ENCODE measurements at places on chromosomes 5 and 9.

DNA sequence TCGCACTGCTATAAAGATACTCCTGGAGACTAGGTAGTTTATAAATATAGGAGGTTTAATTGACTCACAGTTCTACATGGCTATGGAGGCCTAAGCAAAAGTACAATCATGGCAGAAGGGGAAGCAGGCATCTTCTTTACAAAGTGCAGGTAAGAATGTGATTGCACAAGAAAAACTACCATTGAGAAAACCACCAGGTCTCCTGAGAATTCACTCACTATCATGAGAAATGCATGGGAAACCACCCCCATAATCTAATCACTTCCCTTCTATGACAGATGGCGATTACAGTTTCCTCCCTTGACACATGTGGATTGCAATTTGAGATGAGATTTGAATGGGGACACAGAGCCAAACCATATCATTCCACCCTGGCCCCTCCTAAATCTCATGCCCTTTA is 121.2 kb upstream of the ST8SIA4 start:
- H3K4me3 ChIP-seq = no peak overlapping the region
- H3K36me3 ChIP-seq = no peaks in the 10 kb centered on the region
- peaks cover 8% of the 10 kb centered on the region for H3K27me3 ChIP-seq

DNA sequence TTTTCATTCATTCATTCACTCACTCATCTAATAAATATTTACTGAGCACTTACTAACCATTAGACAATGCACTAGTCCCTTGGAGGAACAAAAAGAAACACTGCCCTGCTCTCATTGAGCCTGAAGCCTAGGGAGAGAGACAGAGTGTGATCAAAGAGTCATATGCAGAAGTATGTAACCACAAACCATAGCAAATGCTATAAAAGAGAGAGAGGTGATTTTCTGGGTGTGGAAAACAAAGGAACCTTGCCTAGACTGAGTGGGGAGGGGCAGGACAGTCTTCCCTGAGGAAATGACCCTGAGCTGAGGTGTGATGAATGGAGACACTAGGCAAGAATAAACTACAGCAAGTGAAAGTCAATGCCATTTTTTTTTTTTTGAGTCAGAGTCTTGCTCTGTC is 10.8 kb upstream of the ADRA1B start:
- no peak for DNase-seq
- H3K27me3 ChIP-seq = peaks cover 67% of the 10 kb centered on the region
- H3K27ac ChIP-seq = no peak overlapping the region
- no peak overlapping the region for H3K4me3 ChIP-seq

GRCh38 chr9:114130624-114131277 is 24.6 kb upstream of the COL27A1 start:
- H3K4me3 ChIP-seq = no peak overlapping the region
- H3K27me3 ChIP-seq = peaks cover 37% of the 10 kb centered on the region
- no peaks in the 10 kb centered on the region for H3K36me3 ChIP-seq
- no peak for DNase-seq

DNA sequence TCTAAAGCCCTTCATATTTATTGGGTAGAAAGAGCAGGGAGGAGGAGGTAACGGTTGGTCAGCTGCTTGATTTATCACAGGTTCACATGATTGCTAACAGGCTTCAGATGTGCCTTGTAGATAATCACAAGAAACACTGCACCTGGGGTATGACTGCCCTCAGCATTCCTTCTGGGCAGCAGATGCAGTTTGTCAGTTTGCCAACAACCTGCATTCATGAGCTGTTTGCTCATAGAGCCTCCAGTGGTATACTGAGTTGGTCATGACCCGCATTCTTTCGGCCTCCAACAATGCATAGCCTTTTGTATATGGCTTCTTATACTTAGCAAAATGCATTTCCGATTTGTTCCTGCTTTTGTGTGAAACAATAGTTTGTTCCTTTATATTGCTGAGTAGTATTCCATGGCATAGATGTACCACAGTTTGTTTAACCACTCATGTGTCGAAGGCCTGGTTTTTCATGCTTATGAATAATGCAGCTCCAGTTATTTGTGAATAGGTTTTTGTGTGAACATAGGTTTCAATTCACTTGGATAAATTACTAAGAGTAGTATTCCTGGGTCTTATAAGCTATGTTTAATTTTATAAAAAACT is 83.6 kb downstream of the ARHGEF28 start:
- DNase-seq = no peak
- H3K27ac ChIP-seq = no peak overlapping the region
- H3K4me1 ChIP-seq = no peaks in the 10 kb centered on the region
- no peaks in the 10 kb centered on the region for H3K36me3 ChIP-seq
- no peak overlapping the region for H3K4me3 ChIP-seq
- H3K27me3 ChIP-seq = peaks cover 28% of the 10 kb centered on the region

DNA sequence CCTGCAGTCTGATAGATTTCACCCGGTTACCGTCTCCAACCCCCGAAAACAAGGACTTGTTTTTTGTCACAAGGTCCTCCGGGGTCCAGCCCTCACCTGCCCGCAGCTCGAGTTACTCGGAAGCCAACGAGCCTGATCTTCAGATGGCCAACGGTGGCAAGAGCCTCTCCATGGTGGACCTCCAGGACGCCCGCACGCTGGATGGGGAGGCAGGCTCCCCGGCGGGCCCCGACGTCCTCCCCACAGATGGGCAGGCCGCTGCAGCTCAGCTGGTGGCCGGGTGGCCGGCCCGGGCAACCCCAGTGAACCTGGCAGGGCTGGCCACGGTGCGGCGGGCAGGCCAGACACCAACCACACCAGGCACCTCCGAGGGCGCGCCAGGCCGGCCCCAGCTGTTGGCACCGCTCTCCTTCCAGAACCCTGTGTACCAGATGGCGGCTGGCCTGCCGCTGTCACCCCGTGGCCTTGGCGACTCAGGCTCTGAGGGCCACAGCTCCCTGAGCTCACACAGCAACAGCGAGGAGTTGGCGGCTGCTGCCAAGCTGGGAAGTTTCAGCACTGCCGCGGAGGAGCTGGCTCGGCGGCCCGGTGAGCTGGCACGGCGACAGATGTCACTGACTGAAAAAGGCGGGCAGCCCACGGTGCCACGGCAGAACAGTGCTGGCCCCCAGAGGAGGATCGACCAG is 121.3 kb downstream of the DAB2IP start:
- DNase-seq = peak; percentile 2
- H3K4me3 ChIP-seq = no peak overlapping the region
- H3K27ac ChIP-seq = no peak overlapping the region
- peaks cover 20% of the 10 kb centered on the region for H3K27me3 ChIP-seq

- peaks cover 15% of the 10 kb centered on the region for H3K4me1 ChIP-seq
- H3K27me3 ChIP-seq = peaks cover 17% of the 10 kb centered on the region
- H3K27ac ChIP-seq = no peak overlapping the region
- DNase-seq = no peak
- no peaks in the 10 kb centered on the region for H3K36me3 ChIP-seq
- no peak overlapping the region for H3K4me3 ChIP-seq
These were observed 47.7 kb upstream of the TLX3 start for GRCh38 chr5:171261361-171261760.

DNA sequence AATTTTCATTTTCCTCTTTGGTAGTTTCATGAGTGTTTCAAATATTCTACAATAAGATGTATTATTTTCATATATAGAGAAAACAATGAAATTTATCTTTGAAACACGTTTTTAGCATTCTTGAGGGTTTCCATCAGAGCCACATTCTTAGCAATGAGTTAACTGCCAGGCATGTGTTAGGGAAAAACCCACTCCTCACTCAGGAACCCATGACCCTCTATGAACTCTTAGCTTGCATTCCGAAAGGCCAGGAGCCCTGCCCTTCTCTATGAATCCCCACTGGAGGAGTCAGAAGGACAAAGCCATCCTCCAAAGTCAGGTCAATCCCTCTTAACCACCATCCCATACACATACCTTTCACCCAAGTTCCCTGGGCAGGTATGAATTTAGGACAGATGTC is 57.5 kb downstream of the ADAMTS12 start:
- H3K36me3 ChIP-seq = no peaks in the 10 kb centered on the region
- DNase-seq = no peak
- no peak overlapping the region for H3K27ac ChIP-seq
- no peak overlapping the region for H3K4me3 ChIP-seq
- H3K4me1 ChIP-seq = no peaks in the 10 kb centered on the region

DNA sequence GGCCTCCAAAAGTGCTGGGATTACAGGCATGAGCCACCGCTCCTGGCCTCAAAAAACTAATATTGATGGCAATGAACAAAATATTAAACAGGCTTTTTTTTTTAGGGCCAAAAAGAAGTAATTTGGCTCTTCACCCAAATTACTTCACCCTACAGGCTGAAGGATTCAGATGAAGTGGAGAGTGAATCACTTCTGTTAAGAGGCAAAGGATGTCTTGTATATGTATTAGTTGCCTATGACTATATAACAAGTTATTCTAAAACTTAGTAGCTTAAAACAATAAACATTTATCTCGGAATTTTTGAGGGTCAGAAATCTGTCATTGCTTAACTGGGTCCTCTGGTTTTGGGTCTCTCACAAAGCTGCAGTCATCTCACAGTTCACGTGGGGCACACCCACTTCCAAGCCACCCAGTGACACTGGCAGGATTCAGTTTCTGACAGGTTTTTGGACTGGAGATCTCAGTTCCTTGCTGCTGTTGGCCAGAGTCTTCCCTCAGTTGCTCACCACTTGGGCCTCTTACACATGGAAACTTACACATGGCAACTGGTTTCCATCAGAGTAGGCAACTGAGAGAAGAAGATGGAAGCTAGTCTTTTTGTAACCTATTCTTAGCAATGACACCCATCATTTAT is 66.7 kb downstream of the IQGAP2 start:
- H3K27me3 ChIP-seq = no peaks in the 10 kb centered on the region
- H3K4me1 ChIP-seq = peaks cover 52% of the 10 kb centered on the region
- H3K36me3 ChIP-seq = peaks cover 2% of the 10 kb centered on the region
- DNase-seq = no peak
- peak overlapping the region; percentile 99 for H3K27ac ChIP-seq

GRCh38 chr5:154296525-154297159 is 106.1 kb downstream of the GALNT10 start:
- peaks cover 15% of the 10 kb centered on the region for H3K36me3 ChIP-seq
- no peaks in the 10 kb centered on the region for H3K27me3 ChIP-seq
- H3K27ac ChIP-seq = no peak overlapping the region
- H3K4me3 ChIP-seq = no peak overlapping the region
- H3K4me1 ChIP-seq = no peaks in the 10 kb centered on the region

DNA sequence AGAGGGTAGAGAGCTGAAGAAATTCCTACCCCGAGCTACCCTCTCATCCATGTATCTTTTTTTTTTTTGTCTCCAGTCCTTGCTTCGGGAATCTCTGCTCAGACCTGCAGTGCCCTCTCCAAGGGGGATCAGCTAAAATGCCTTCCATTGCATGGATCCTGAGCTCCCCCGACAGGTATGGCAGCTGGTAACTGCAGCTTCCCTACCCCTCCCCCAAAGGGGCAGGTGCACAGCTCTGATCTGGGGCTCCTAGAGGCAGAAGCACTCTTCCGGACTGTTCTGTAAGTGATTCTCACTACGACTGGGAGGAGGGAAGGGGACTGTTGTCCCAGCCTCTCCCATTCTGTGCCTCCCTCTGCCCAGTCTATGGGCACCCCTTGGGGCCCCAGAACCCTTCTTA is 169.6 kb downstream of the MELK start:
- H3K27me3 ChIP-seq = peaks cover 79% of the 10 kb centered on the region
- H3K4me3 ChIP-seq = no peak overlapping the region
- H3K4me1 ChIP-seq = peaks cover 4% of the 10 kb centered on the region
- no peak for DNase-seq
- peaks cover 13% of the 10 kb centered on the region for H3K36me3 ChIP-seq

- DNase-seq = no peak
- peak overlapping the region; percentile 77 for H3K27ac ChIP-seq
- no peak overlapping the region for H3K4me3 ChIP-seq
- H3K36me3 ChIP-seq = no peaks in the 10 kb centered on the region
These were observed 2.9 kb upstream of the RNF130 start for GRCh38 chr5:180074462-180074861.

GRCh38 chr5:95398989-95399388 is 7.8 kb downstream of the FAM81B start:
- H3K4me3 ChIP-seq = no peak overlapping the region
- no peaks in the 10 kb centered on the region for H3K4me1 ChIP-seq
- no peak for DNase-seq
- H3K27ac ChIP-seq = no peak overlapping the region
- H3K36me3 ChIP-seq = no peaks in the 10 kb centered on the region
- peaks cover 29% of the 10 kb centered on the region for H3K27me3 ChIP-seq

GRCh38 chr5:65742565-65743231 is 20.7 kb downstream of the NLN start:
- H3K36me3 ChIP-seq = peaks cover 4% of the 10 kb centered on the region
- no peak for DNase-seq
- H3K4me1 ChIP-seq = no peaks in the 10 kb centered on the region
- no peak overlapping the region for H3K27ac ChIP-seq

- no peaks in the 10 kb centered on the region for H3K4me1 ChIP-seq
- H3K36me3 ChIP-seq = no peaks in the 10 kb centered on the region
- H3K27me3 ChIP-seq = no peaks in the 10 kb centered on the region
- no peak overlapping the region for H3K27ac ChIP-seq
- DNase-seq = no peak
These were observed 385.5 kb upstream of the MEF2C start for GRCh38 chr5:89268460-89268859.

DNA sequence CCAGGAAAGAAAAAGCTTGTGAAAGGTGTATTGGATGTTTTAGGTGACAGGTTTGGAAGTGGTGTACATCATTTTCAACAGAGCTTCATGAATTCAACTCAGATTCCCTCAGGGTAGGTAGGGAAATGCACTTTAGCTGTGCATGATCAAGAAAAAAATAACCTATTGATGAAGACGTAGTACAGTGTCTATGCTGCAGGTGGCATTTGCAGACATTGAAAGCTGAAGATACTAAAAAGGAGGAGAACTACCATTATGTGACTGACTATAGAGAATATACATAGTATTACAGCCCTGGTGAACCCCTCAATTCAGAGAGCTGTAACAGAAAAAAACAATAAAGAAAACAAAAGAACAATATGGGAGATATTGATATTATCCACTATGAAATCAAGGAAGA is 2344.7 kb upstream of the ACO1 start:
- no peak overlapping the region for H3K27ac ChIP-seq
- H3K4me1 ChIP-seq = no peaks in the 10 kb centered on the region
- no peaks in the 10 kb centered on the region for H3K27me3 ChIP-seq
- no peak overlapping the region for H3K4me3 ChIP-seq
- no peaks in the 10 kb centered on the region for H3K36me3 ChIP-seq

DNA sequence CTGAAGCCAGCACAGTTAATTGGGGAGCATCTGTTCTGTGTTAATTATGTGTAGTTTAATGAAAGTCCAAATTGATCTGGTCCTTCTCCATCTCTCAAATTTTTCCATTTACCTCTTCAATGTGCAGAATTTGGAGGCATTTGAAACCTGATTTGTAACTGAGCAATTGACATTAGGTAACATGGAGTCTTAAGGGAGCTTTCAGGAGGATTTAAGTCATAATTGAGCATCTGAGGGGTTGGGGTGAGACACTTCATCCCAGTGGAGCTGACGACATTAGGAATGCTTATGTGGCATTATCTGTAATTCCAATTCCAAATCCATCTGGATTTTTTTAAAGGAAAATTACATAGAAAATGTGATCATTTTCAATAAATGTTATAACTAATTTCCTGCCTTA is 1015.9 kb downstream of the TLE1 start:
- DNase-seq = no peak
- no peak overlapping the region for H3K4me3 ChIP-seq
- H3K27me3 ChIP-seq = no peaks in the 10 kb centered on the region
